Panc1 (cell line): ENCODE measurements at places on chromosomes 1 and 21.

DNA sequence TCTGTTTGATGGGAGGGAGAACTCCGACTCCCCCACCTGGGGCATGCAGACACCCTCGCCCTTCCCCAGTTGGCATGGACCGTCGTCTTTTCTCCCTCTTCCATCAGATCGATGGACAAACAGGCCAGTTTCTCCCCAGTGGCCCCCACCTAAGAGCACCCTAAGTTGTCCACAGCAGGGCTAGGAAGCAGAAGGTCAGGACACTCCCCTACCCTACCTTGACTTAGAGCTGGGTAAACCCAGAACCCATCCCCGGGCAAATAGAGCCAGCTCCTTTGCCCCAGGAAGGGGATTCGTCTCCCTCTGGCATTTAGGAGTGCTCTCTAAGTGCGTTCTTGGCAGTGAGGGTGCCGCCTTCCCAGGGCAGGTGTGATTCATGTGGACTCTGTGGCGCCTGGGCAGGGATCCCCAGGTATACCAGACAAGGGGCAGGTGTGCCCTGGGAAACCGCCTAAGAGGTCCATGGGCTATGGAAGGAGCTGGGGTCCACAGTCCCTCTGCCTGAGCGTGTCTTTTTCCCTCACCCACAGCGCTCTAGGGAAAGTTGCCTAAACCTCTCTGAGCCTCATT, 2.7 kb upstream of the RUNX3 start:
- DNase-seq: no peak

- no peak for DNase-seq
Measured at GRCh38 chr1:45412899-45413298, 72.7 kb upstream of the MUTYH start.

GRCh38 chr21:46226146-46226545, 2.4 kb downstream of the LSS start:
- no peak for DNase-seq

GRCh38 chr1:43824795-43825194, 108.8 kb upstream of the ARTN start:
- no peak for DNase-seq

- no peak for DNase-seq
Measured at GRCh38 chr1:33402206-33402605, 28.7 kb downstream of the PHC2 start.

GRCh38 chr1:62435231-62436038, 1.4 kb upstream of the USP1 start:
- no peak for DNase-seq

GRCh38 chr1:6961289-6961688, 176.0 kb downstream of the CAMTA1 start:
- no peak for DNase-seq

DNA sequence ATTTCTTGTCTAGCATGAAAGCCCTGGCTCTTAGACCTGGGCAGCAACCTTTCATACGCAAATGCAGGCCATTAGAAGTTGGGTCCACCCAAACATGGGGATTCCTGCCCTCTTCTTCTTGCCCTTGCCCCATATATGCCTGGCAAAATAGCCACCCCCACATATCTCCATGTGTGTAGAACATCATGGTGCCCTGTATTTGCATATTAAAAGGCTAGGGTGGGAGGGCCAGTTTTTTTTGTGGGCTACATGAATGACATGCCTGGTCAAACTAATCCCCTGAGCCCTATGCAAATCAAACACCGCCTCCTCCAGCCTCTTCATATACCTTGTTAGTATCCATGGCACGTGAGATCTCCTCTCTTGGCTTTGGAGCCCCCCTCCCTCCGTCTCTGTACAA, 24.7 kb downstream of the MFSD2A start:
- DNase-seq: no peak
